AG08396 (cell line): ENCODE measurements at places on chromosomes 5 and 9.

DNA sequence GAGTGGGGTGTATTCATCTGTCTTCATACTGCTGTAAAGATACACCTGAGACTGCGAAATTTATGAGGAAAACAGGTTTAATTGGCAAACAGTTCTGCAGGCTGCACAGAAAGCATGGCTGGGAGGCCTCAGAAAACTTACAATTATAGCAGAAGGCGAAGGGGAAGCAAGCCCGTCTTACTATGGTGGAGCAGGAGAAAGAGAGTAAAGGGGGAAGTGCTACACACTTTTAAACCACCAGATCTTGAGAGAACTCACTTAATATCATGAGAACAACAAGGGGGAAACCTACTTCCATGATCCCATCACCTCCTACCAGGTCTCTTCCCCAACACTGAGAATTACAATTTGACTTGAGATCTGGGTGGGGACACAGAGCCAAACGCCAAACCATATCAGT, 12.5 kb upstream of the NREP start:
- no peak for DNase-seq

DNA sequence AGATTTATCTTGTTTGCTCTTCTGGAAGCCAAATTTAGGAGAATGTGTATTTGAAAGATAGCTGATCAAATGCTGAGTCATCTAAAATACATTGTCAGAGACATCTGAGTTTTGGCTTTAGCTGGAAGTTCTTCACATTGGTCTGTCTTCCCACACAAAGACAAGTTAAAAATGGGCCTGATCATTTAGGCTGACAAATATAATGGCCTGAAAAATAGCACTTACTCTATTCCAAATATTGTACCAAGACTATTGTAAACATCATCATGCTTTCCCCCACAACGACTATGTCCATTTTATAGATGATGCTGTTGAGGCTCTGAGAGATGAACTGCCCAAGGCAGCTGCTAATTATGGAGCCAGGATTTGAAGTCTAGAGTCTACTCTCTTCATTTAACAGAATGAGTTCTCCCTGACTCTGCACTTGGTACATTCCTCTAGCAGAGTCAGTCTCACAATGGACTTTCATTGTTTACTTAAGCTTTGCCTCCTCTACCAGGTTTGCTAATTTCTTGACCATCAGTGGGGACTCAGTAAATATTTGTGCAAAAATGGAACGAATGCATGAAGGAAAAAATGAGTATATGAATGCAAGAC, 619.4 kb upstream of the KLF4 start:
- no peak for DNase-seq

GRCh38 chr5:129361441-129362025, 98.6 kb upstream of the ADAMTS19 start:
- DNase-seq: no peak

DNA sequence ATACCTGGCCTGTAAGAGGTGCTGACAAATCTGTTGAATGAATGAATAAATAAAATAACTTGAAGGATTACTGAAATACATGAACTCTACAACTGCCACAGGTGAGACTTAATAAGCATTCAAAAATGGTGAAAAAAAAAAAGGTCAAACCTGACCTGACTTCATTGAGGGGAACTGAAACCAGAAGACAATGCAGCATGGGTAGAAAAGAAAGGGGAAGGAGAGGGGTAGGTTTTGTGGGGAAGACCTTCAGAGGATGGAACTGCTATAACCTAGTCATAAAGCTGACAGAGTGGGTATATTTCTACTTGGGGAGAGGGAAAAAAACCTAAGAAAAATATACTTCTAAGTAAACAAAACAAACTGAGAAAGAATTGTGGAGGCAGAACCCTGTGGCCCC, 56.6 kb downstream of the RASEF start:
- no peak for DNase-seq

DNA sequence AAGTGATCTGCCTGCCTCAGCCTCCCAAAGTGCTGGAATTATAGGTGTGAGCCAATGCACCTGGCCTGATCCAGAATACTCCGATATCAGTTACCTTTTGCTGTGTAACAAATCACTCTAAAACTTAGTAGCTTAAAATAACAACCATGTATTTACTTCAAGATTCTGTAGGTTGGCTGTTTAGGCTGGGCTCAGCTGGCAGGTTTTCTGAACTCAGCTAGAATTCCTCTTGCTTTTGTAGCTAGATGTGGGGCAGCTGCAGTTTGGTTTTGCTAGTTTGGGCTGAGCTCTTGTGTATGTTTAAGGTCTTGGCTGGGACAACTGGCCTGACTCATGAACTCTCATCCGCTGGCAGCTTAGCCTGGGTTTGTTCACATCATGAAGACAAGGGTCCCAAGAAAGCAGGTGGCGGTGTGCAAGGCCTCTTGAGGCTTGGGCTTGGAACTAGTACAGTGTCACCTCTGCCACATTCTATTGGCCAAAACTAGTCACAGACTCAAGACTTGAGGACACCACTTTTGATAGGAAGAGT, 138.3 kb upstream of the SHB start:
- DNase-seq: no peak

- DNase-seq: no peak
Measured at GRCh38 chr5:31442058-31442745, 89.7 kb downstream of the DROSHA start.

- no peak for DNase-seq
Measured at GRCh38 chr9:69746859-69747560, 12.8 kb downstream of the PTAR1 start.

- DNase-seq: no peak
Measured at GRCh38 chr5:14980698-14981097, 109.1 kb upstream of the ANKH start.

DNA sequence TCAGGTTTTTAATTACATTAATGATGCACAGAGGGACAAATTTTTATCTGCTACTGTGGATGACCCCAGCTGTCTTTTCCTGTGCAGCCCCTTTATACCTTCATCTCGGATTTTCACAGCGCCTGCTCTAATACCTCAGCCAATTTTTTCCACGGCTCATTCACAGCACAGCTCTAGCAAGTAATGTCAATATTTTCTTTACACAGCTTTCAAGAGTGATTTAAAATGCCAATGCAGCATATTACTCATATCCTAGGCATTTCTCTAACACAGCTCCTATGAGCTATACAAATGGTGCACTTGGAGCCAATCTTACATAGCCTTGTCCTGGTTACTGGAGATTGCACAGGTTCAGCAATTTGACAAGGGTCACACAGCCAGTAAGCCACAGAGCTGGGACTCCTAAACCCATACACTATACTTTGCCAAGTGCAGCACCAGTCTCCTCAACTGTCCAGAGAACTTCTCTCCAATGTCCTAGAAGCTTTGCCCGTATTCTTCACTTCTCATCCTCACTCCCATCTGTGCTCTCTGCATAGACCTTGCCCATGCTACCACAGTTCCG, 661.8 kb downstream of the DTWD2 start:
- no peak for DNase-seq

DNA sequence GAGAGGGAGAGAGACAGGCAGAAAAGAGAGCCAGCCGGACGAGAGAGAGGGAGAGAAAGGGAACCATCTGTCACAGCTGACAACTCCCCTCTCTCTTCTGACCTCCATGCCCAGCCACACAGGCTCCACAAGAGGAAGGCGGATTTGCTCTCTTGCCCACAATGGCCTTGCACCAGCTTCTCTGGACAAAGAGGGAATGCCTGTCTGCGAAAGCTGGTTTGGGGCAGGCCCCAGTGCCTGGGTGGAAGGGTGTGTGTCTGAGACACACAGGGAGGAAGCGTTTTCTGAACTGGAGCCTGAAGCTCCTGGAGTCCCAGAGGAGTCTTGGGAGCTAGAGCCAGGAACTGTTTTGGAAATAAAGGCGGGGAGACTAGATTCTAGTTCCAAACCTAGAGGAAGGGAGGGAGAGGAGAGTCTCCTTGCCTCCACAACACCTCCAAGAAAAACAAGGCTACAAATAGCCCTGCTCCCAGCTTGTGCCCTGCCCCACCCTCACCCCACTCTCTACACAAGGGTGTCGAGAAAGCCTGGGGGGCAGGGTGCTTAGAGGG, 12.5 kb downstream of the C1QTNF2 start:
- peak; percentile 43 for DNase-seq

GRCh38 chr9:23829580-23830475, 3.8 kb upstream of the ELAVL2 start:
- DNase-seq: no peak

- DNase-seq: peak; percentile 37
Measured at GRCh38 chr9:131650254-131650653, 89.6 kb downstream of the RAPGEF1 start.

- DNase-seq: no peak
Measured at GRCh38 chr5:135458356-135458755, 6.2 kb upstream of the TIFAB start.

DNA sequence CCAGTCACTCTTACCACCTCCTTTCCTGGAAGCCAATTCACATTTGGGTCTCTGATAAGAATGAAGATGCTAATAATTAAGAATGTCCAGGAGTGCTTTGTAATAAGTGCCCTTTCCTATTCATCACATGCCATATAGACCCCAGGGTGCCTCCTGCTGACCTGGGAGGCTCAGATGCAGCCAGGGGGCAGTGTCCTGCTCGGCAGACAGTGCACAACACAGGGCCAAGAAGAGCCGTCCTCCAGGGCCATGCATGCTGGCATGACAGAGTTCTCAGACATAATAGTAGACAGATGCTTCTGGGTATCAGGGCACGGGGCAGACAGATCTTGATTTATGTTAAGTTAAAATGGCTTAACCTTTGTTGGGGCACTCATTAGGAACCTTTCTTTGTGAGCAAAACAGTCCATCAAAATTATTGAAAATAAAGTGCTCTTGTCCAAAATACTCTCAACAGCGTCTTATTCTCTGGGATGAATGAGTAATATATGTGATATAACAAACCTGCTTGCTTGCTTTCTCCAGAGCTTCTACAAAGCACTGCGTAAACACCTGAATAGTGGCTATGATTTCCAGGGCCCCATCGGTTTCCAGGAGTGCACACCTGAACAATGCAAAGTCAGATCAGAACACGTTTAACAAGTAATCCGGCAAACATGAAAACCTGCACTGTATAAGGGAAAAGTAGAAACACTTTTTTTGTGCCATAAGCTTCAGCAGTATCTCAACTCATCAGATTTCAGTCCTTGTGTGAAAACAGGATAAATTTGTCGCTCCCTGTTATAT, 192.7 kb downstream of the FANCC start:
- no peak for DNase-seq

DNA sequence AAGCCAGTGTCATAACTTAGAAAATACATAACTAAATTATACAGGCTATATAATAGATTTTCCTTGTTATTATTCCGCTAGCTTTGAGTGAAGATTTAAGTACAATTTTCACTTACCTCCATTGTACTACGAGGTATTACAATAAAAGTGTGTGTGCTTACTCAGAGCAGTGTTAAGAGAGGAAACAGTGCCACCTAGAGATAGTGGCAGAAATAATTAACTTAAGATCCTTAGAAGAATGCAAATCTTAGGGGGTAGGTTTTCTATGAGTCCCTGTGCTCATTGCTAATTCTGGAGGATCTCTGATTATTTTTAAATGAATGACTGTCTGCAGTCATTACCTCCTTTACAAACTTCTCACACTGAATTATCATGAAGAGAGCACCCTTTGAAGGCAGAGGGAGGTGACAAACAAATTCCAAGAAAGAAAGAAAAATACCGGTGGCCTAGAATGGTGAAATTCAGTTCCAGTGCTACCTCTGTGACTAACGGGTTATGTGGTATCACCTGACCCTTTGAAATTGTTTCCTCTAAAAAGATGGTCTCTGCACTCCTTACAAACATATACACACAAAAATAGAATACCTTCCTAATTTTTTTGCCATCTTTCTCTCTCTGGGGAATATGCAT, 379.8 kb downstream of the TRIM36 start:
- DNase-seq: no peak

DNA sequence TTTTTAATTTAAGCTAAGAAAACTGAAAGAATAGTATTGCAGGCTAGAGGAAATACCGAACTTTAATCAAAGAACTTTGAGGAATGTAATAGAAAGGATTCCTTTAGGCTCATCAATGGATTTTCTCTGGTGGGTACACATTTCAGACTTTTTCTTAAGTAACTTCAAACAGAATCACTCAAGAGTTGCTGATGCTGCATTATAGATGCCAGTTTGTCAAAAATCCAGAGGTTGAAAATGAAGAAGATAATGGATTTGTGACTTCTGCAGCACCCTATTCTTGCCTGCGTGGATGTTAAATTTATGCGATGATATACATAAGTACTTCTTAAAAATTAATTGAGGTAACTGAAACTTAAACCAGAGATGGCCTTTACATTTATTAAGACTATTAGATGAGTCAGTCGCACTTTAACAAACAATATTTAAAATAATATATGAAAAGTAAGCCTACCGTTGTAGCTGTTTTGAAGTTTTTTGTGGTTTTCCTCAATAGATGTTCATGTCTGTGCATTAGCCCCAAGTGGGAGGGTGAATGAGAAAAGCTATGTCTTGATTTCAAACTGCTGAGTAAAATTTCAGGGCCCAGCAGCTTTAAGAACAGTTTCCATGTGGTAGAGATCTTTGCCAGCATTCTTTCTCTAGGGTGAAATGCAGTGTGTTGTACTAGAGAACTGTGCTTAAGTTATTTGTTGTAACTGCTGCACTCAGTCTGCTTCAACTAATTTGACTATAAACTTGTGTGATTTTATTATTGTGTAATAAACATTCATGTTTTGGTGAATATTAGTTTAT, at the start of gene OGN:
Gene OGN, minus strand, starts transcription at position 537 of the 795 bp plus-strand sequence. CDS start 1,171 bp downstream, outside the sequence.
- DNase-seq: no peak

GRCh38 chr9:136060671-136061371, 34.3 kb downstream of the NACC2 start:
- no peak for DNase-seq

DNA sequence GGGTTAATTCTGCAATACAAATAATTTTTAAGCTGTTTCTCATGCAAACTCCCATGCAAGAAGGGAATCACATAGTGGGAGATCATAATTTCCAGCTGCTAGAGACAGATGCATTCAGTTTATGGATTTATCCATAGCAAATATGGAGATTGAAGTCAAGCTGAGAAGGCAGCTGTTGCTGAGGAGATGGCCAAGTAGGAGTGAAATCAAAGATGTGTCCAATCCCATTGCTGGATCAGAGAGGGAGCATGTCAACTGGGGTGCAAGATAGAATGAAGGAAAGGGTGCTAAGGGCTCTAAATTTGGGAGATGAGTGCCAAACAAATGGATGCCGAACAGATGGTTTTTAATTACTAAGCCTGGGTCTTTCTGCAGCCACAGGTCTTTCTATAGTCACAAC, 504.5 kb downstream of the NFIB start:
- DNase-seq: no peak

GRCh38 chr9:27533311-27533710, 3.7 kb upstream of the MOB3B start:
- DNase-seq: no peak
